ENCODE measurements at places on chromosomes 4 and X.

- DNase-seq = no peak
Measured at GRCh38 chrX:47574076-47574546, 8.1 kb upstream of the TIMP1 start.

GRCh38 chr4:84878546-84878945 is 87.9 kb downstream of the WDFY3 start:
- DNase-seq = no peak

GRCh38 chr4:48499551-48500066 is 9.6 kb downstream of the ZAR1 start:
- no peak for DNase-seq

DNA sequence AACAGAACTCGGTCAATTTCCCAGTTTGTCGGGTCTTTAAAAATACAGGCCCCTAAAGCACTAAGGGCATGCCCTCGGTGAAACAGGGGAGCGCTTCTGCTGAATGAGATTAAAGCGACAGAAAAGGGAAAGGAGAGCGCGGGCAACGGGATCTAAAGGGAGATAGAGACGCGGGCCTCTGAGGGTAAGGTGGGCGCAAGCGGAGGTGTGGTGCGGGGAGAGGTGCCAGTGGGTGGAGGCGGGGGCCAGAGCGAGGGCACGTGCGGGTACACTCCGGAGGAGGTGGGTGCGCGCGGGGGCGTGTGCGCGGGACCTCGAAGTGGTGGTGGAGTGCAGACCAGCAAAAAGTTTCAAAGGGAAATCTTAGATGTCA is 787 bp upstream of the TET2 start:
- DNase-seq = no peak

- DNase-seq = no peak
Measured at GRCh38 chrX:131970347-131970746, 52.8 kb upstream of the STK26 start.

- no peak for DNase-seq
Measured at GRCh38 chrX:74925225-74926088, at the start of gene NEXMIF. Gene NEXMIF, minus strand, starts transcription at chrX:74925452.

GRCh38 chrX:72609313-72609712 is 36.7 kb upstream of the HDAC8 start:
- no peak for DNase-seq

DNA sequence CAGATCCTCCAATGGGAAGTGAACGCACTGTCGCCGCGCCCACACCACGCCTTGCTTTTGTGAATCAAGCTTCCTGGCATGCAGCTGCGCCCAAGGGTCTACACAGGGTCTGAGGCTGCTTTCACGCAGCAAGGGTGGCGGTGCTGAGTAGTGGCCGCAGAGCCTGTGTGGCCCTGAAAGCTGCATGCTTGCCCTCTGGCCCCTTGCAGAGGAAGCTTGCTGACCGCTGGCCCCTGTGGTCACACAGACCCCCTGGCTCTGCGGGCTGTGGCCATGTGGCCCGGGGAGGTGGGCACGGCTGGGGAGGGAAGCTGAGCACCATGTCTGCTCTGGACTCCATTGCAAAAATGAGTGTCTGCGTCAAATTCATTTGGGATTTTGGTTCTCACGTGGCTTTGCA is 8.8 kb downstream of the DOK7 start:
- DNase-seq = no peak

GRCh38 chr4:98951710-98952109 is 22.8 kb upstream of the EIF4E start:
- no peak for DNase-seq

GRCh38 chr4:142402900-142403299 is 443.2 kb downstream of the INPP4B start:
- DNase-seq = no peak

DNA sequence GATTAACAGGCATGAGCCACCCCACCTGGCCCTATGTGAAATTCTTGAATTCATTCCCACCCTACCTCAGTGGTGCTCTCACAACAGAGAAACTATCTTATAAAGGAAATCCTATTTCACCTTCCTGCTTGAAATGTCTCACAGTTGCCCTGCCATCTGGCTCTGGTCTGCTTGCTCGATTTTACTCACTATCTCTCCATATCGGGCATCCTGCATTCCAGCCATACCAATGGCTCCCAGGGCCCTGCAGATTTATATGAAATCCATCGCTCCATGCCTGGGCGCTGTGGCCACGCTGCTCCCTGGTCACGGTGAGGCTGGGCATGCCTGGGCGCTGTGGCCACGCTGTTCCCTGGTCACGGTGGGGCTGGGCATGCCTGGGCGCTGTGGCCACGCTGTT is 15.8 kb downstream of the SORBS2 start:
- DNase-seq = no peak

- no peak for DNase-seq
Measured at GRCh38 chrX:135454816-135455215, 33.1 kb downstream of the SMIM10L2A start.

DNA sequence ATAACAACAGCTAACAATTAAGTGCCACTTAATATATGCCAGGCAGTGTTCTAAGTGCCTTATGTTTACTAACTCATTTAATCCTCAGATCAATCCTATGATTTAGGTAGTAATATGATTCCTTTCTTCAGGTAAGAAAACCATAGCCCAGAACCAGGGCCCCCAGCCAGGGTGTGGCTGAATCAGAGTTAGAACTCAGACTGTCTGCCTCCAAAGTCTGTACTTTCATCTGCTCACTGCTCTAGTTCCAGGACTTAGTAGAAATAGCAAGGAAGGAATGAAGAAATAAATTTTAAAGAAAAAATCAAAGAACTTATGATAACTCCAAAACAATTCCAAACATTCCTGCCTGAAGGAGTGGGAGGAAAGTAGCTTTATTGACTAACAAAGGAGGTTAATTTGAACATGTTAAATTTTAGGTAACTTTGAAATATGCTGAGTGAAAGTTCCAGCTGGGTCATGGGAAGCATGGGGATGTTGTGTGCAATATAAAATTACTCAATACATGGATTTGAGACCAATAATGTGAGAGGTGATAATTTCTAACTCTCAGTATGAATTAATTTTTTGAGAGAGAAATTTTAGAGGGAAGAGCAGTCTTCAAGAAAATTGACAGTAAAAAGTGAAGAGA is 8.8 kb upstream of the ADH1C start:
- DNase-seq = no peak

DNA sequence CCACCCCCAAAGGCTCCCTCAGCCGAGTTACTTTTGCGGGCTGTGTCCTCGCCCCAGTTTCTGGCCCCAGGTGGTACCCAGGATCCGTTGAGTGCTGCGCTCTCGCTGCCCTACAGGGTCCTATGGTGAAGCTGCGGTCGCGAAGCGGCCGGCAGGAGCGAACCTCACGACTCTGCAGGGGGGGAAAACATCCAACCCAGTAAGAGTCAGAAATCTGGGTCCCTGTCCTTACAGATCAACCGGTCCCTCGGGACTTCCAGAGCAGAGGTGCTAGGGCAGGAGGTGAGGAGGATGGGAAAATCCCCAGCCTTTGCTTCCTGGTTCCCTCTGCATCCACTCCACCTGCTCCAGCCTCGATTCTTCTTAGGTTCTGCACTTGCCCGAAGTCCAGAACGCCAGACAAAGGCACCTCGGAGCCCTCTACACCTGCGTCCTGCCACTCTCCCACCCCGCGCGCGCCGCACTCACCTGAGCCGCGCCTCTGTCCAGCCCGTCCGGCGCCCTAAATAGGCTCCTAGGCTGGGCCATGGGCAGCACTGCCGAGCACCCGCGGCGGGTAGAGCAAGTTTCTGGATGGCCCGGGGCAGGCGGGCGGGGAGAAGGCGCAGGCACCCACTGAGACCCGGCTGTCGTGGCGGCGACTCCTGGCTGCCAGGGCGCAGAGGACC is at the start of gene HS3ST1:
Gene HS3ST1 (minus strand): TSS at position 664 of the 668 bp plus-strand sequence. CDS start 28,889 bp downstream, outside the sequence.
- no peak for DNase-seq
